Stimulated activated CD4-positive, alpha-beta T cell treated with anti-CD3 and anti-CD28 coated beads, Interleukin-2, amount 100 ng/mL, for 48 hours (primary cell): ENCODE measurements at places on chromosomes 1 and 21.

DNA sequence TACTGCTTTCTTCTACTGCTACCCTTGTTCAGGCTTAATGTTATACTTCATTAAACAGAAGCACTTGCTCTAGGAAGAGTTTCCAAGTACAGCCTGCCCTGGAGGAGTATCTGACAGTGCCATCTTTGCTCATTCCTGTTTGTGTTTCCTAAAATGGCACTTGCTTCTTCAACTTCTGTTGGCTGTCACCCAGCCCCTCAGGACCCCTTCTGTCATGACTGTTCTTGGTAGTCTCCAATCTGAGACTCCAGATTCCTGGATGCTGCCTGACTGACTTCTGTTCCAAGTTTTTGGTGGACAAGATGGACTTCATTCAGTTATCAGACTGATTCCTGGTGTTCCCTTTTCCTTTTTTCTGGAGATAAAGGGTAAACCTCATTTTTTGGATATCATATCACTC is 104.1 kb downstream of the SLC35F3 start:
- DNase-seq = no peak

- no peak for DNase-seq
These were observed 45.9 kb downstream of the CHD5 start for GRCh38 chr1:6134206-6134605.

- peak; percentile 68 for DNase-seq
These were observed at the start of gene CHRNB2 for GRCh38 chr1:154567386-154568156. TSS of gene CHRNB2 (plus strand) at chr1:154567778. CDS start at chr1:154568045, 267 bp downstream.

- no peak for DNase-seq
These were observed 240.1 kb upstream of the ADGRL2 start for GRCh38 chr1:81560629-81561028.

GRCh38 chr1:177753655-177754054 is 216.2 kb downstream of the SEC16B start:
- no peak for DNase-seq

DNA sequence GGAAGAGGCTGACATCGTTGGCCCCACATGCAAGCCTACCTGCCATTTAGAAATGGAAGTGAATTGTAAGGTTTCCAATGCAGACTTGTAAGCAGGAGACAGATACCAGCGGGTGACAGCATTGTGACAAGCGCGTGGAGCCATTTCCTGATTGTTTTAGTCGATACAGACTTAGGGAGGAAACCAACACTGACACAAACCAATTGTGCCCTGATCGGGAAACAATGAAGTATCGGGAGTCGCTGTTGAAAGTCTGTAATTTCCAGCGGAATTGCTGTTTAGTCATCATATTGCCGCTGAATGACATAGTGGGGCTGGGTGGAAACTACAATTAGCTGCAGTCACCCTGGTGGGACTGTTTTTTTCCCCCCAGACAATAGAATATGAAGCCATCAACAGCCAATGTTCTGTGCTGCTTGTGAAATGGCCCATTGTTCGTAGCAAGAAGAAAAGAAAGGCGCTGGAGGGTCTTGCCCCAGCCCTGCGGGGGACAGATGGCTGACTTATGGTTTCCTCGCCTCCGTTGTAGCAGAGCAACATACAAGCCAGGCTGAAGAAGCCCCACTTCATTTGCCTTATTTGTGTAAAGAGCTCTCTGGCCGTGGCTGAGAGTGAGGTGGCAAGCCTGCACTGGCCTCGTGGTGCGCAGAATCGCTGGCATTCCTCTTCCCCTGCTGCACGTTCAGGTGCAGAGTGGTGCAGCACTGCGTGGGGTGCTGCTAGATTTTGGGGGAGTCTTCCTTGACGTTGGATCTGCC is 462.7 kb downstream of the CAMTA1 start:
- DNase-seq = no peak

GRCh38 chr1:167128261-167129227 is 34.7 kb downstream of the STYXL2 start:
- no peak for DNase-seq

- no peak for DNase-seq
These were observed 89.5 kb downstream of the VWA5B1 start for GRCh38 chr1:20380175-20380574.
